Activated CD4-positive, alpha-beta T cell treated with anti-CD3 and anti-CD28 coated beads, Interleukin-2, Interleukin-4, amounts not matched to agents 100 ng/mL and 50 ng/mL, durations not matched to agents 16 hours and 8 hours (primary cell): ENCODE measurements at places on chromosomes 4 and X.

GRCh38 chr4:148255344-148255720 is 186.9 kb downstream of the NR3C2 start:
- DNase-seq: no peak

DNA sequence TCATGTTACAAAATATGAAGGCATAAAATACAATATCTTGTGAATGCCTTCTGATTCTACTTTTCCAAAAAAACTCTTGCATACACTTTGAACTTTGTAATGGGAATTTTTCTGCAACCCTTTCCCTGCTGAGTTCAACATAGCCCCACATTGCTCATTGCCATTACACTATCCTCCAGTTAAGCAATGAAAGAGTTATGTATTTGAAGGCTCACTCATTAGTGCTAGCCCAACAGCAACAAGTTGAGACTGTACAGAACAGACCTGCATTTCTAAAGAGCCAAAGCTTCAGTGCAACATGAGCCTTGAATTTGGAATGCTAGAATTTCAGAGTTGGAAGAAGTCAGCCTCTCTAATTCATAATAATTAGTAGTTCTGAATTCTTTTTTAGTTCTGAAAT is 44.4 kb upstream of the STAG2 start:
- no peak for DNase-seq

- no peak for DNase-seq
These were observed 38.5 kb downstream of the GPM6A start for GRCh38 chr4:175773566-175773965.

DNA sequence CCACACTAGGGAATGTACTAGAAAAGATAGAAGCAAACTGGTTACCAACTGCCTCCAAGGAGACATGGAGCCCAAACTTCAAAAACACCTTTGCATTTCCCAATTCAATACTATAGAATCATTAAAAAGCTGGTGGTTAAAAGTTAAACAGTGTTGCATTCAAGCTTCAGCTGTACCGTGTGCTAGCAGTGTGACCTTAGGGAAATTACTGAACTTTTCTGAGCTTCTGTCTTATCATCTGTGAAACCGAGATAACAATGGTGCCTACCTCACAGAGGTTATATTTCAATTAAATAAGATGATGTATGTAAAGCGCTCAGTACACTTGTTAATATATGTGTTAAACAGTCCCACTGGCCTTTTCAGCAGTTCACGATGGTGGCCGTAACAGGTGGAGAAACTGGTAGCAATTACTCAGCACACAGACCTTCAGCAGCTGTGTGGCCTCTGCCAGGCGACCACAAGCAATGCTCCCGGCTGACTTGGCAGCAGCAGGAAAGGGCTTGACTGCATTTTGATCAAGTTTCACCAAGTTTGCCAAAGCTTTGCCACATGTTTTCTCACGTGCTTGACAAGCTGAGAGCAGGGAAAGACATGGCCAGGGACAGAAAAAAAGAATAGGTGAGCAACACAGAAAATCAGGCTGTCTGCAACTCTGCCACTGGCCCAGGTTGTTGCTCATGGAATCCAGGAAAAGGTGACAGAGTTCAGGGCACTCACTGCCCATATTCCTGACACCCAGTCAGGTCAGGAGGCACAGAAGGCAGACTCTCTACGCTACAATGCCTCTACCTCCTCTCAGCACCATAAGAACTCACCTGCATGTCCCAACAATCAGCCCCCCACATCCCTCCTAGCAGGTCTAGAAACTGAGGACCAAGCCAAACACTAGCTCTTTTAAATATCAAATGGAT is 72.1 kb downstream of the PARM1 start:
- no peak for DNase-seq

- no peak for DNase-seq
These were observed 2366.3 kb downstream of the PCDH7 start for GRCh38 chr4:33086331-33086925.

GRCh38 chr4:61994036-61994435 is 793.9 kb downstream of the ADGRL3 start:
- DNase-seq: no peak

- DNase-seq: peak; percentile 3
These were observed 67.1 kb downstream of the PGRMC2 start for GRCh38 chr4:128220286-128221235.

GRCh38 chr4:143438710-143439109 is 74.8 kb upstream of the SMARCA5 start:
- DNase-seq: no peak

DNA sequence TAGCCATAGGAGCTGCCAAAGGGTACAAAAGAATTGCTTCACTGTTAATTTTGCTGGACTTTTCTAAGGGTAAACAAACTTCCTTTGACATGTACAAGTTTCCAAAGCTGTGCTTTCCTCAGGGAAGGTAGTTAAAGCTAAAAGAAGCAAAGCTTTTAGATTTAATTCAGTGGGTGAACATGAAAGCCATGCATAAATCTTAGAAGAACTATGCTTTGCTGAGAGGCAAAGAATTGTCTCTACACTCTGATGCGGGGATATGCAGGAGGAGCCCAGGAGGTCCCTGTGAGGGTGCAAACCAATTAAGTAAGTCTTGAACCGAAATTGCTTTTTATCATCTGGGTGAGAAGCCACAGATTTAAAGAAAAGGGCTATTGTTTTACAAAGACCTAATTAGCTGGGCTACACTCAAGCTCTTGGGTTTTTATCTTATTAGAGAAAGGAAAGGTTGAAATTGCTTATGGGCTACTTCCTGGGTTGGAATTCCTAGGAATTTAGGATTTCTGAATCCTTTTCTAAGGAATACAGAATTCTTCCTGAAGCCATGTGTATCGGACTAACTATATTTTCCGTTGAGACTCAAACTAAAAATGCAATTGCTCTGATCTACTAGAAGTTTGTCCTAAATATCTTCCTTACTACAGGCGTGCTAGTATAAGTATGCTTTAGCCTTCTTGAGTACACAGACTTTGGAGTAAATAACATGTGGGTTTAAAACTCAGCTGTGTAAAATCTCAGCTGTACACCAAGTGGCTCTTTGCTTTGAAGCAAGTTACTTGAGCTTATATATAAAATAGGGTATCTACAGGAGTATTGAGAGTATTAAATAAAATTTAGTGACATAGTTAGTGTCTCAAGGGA is 188.4 kb upstream of the ANK2 start:
- no peak for DNase-seq

DNA sequence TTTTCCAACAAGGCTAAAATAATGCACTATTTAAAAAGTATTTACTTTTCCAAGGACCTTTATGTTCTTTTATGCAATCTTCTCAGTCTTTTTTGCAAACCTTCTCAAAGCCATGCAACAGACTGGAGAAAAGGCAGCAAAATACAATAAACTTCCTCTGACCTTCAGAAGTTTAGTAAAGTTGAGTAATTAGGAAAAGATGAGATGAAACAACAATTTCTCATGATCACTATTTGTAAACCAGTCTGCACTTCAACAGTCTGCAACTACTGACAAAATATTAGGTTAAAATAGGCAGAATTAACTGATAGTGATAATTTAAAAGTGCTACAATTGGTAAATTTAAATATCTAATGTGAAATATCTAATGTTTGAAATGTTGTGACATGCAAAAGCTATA is 884.9 kb upstream of the PCDH10 start:
- no peak for DNase-seq

- peak; percentile 35 for DNase-seq
These were observed 13.1 kb upstream of the AMTN start for GRCh38 chr4:70505151-70505748.

- no peak for DNase-seq
These were observed 903.6 kb downstream of the RPA4 start for GRCh38 chrX:97787311-97787710.

- DNase-seq: no peak
These were observed 340.9 kb downstream of the CENPC start for GRCh38 chr4:67204441-67204840.

DNA sequence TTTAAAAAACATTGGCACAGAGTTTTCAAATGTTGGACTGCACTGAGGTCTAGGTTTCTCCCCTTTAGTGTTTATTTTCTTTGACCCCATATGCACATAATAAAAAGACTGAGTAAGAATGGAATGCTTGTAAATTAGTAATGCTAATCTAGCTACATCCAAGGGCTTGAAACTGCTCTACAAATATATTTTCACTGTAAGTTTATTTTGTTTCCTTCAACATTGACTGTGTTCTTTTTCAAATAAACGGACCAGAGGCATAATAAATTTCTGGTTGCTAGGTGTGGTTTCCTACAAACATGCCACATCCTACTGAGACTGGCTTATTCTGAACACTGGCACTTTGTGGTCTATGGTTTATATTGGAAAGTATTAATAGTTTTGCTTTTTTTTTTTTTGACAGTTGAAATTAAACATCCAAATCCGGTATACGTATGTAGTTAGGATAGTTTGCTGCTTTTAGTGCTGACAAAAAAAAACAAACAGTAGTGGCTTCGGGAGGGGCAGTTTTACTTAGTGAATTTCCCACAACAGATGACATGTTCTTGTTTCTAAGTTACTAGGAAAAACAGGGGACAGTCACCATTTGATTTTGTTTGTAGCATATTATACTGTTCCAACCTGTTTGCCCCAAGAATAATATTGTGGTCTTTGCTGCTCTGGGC is 13.2 kb downstream of the CA5B start:
- DNase-seq: peak; percentile 56

DNA sequence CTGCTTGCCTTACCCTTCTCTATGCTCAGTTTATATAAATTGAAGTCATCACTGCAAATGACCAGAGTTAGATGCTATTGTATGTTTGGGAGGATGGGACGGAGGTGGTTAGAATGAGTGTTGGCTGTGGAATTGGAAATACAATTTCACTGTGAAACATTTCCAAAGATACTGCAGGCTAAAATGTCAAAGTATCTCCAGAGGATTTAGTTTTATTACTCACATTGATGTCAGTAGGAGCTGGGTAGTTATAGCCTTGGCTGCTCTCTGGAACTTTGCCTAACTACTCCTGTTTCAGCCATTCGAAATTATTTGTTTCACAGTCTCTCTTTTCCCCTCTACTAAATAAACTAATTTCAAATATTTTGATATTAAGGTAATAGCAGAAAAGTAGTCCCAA is 92.6 kb upstream of the PPP3CA start:
- no peak for DNase-seq

DNA sequence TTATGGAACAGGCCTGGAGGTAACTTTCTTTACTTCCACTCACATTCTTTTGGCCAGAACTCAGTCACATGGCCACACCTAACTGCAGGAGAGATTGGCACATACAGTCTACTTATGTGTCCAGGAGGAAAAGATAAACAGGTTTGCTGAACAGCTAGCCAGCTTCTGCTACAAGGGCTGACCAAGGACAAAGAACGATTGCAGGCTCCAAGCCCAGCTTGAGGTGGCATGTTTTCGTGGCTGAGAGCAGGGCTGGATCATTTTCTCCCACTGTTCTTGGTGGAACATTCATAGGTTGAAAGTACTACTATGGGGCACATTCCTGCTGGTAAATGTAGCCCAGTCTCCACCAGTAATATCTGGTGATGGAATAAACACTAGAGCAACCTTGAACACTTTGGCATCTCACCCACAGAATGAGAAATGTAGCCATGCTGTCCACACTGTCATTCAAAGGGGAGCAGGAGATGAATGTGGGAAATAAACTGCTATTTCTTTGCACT is 28.2 kb downstream of the NHS start:
- no peak for DNase-seq

DNA sequence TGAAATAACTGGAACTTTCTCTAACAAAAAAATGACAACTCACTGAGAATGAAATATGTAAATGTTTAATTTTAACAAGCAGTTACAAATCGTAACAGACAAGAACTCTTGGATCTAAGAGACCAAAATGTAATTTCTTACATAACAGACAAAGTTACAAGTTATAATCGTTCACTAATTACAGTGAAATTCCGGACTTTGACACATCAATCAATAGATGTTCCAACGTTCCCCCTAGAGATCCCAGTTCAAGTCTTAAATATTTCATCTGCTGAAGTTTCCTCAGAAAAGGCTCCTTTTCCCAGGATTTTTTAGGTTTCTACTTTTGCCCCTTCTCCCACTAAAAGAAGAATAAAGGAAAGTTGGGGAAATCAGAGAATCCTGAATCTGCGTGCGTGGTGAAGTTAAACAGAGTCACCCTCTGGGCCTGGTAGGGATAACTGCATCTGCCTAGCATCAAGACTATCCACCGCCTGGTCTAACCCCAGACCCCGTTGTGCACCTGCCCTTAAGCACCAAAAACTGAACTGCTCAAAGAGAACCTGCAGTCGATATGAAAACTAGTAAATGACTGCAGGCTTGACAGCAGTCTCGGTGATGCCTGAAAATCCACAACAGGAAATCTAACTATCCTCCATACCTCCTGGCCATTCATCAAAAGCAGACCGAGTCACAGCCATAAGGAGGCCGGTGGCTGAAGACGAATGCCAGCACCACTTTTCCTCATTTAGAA is 2.3 kb downstream of the IRF2 start:
- peak; percentile 43 for DNase-seq

- DNase-seq: no peak
These were observed 14.5 kb upstream of the DKK2 start for GRCh38 chr4:107050525-107051135.

DNA sequence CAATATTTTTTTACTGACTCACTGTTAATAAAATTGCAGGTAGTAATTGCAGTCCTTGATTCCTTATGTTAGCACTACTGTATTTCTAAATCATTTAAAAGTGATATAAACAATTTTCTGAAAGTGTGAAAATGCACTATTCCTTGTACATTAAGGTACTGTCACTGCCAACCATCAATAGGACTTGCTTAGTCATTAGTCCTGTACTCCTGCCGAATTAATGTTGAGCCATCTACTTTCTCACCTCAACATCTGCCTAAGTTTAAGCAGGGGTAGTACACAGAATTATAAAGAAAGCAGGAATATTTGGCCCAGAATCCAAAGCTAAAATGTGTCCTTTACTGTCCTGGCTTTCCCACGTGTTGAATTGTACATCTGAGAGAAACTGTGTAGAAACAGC is 87.0 kb upstream of the TRPC3 start:
- no peak for DNase-seq

GRCh38 chrX:40476958-40477357 is 103.8 kb upstream of the ATP6AP2 start:
- DNase-seq: no peak

DNA sequence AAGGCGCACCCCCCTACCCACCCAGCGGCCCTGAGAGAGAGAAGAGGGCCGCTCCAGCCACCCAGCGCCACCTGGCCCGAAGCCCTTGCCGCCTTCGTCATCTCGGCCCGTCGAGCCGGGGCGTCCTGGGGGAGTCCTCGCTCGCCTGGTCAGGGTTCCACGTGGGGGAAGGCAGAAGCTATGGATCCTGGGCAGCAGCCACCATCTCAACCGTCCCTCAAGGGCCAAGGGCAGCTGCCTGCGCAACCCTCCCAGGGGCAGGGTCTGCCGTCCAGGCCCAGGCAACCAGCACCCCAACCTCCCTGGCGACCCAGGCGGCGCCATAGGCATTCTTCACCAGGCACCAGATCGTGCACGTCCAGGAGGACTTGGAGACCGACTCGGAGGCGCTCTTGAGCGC is 51.5 kb upstream of the IL13RA2 start:
- DNase-seq: no peak

- DNase-seq: no peak
These were observed 220.0 kb downstream of the PCDH18 start for GRCh38 chr4:137312257-137312656.

GRCh38 chr4:65668201-65669089 is 1.8 kb downstream of the EPHA5 start:
- DNase-seq: no peak
